SK-N-SH (cell line): ENCODE measurements at places on chromosomes 11 and 22. TPM values are rescaled to one million over a fixed set of nuclear protein-coding genes. Genes with fewer than 3 reads are reported as not detected.

FREY1 gene
- polyA plus RNA-seq, result 0.30 and 0.49 TPM in 2 replicates

FOLR1 gene
- 0.26 TPM in 1 of 2 replicates, not detected in the other for polyA plus RNA-seq

GRCh38 chr22:21070690-21071615, 25.2 kb downstream of the LRRC74B start:
- DNase-seq, result no peak

DNA sequence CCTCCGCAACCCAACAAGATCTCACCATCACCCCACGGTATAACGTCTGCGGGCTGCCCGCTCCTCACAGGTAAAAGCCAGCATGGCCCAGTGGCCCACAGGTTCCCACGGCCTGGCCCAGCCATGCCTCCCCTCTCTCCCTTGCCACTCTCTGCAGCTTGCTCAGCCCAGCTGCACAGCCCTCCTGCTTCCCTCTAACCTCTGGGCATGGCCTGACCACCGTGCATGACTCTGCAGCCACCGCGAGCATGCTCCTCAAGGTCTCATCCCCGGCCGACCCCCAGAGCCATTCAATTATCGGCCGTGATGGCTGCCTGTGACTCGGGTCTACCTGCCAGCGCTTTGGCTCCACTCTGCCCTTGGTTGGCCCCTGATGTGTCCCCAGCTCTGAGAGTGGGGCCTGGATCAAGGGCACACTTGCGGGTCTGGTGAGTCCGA, 185.5 kb downstream of the CTTN start:
- DNase-seq, result no peak

YPEL4 gene
- polyA plus RNA-seq, result 2.3 and 2.4 TPM in 2 replicates

DNA sequence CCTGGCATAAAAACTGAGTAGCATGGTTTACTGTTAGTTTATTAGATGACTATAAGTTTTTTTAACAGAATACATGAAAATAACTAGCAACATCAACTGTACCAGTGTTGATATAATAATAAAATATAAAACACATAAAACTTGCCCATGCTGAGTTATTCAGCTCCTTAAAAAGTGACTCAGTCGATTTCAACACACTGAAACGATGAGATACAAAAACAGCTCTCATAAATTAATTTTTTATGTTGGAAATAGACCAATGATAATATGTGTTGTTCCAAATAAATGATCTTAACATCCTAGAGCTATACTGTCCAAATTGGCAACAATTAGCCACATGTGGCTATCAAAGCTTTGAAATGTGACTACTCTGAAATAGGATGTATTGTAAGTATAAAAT, 15.9 kb downstream of the PDGFD start:
- DNase-seq, result no peak

RCOR2 gene
- 1.1 and 1.4 TPM in 2 replicates for polyA plus RNA-seq

MMP8 gene
- polyA plus RNA-seq, result 0.07 TPM in 1 of 2 replicates, not detected in the other

- no peak for DNase-seq
Observed at GRCh38 chr22:20173772-20174171, 22.9 kb upstream of the CCDC188 start.

HPX gene
- 1.8 and 2.3 TPM in 2 replicates for polyA plus RNA-seq

GRCh38 chr11:86805873-86806310, 5.5 kb downstream of the PRSS23 start:
- no peak for DNase-seq
